RWPE2 (cell line): ENCODE measurements at places on chromosomes 11 and 22.

- no peak for DNase-seq
Measured at GRCh38 chr11:72831521-72832300, 17.5 kb downstream of the ATG16L2 start.

GRCh38 chr11:76820184-76820566 lies 37.0 kb downstream of the TSKU start:
- no peak for DNase-seq

DNA sequence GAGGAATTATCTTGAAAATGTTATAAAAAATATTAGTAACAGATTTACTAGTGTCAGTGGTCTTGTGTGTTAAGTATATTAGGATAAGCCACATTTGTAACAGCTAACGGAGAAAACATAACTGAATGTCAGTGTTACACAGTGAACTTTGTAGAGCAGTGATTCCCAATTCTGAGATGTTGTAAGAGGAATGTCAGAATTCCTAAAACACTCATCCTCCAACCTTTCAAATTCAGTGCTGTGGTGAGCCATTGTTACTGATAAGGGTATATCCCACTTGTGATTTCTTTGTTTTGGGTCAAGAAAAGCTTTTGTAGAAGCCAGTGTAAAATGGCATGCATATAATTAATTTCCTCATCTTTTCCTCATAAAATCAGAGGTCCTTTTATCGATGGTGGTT lies 61.9 kb downstream of the ARHGEF12 start:
- no peak for DNase-seq

DNA sequence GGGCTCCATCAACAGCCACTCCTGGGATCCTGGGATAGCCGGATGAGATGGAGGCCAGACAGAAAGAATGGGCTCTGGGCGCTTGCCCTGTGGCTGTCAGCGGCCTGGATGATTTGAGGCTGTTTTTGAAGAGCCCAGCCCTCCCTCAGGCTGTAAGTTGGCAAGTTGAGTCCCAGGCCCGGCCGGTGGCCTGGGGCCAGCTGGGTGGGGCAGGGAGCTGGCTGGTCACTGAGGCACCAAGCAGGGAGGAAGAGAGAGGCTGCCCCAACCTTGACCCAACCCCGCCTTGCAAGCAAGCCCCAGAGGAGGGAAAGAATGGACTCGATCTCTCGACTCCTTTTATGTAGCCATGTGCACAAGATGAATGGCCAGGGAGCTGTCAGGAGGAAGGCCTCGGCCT lies 34.9 kb downstream of the RIBC2 start:
- DNase-seq, result no peak

- DNase-seq, result no peak
Measured at GRCh38 chr11:131470216-131470925, 100.0 kb downstream of the NTM start.

- DNase-seq, result no peak
Measured at GRCh38 chr22:28594797-28595462, 84.7 kb downstream of the TTC28 start.

DNA sequence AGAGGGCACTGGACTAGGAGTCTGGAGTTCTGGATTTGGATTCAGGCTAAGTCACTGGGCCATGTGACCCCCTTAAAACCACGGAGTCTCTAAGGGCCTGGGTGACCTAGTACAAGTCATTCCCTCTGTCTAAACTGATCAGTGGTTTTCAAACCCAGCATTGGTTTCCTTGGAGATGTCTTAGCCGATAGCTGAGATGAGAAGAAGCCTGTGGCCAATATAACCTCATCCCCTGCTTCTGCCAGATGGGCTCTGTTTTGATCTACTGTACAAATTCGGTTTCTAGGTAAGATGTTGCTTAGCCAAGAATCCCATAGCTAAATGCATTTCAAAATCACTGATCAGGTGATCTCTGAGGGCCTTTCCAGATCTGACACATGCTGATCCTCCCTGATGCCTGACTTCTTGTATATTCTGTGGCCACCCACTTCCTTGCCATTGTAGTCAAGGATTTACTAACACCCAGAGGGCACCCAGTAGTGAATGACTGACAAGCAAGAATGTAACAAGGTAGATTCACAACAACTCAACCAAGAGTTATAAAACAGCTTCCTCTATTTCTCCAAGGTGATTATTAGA lies 53.1 kb downstream of the GALNT18 start:
- DNase-seq, result no peak

DNA sequence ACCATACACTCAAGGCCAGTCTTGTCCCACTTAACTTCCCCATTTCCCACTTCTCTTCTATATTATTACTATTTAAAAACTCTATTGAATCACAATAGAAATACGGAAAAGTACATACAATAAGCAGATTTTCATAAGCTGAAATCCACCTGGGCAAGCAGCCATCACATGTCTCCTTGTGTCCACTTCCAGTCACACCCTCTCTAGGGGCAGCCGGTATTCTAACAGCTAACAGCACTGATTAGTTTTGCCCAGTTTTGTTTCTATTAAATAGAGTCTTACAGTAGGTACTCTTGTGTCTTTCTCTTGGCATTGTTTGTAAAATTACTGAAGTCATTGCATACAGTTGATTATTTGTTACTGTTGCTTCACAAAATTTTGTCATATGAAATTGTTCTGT lies 37.8 kb downstream of the PPP6R3 start:
- no peak for DNase-seq

DNA sequence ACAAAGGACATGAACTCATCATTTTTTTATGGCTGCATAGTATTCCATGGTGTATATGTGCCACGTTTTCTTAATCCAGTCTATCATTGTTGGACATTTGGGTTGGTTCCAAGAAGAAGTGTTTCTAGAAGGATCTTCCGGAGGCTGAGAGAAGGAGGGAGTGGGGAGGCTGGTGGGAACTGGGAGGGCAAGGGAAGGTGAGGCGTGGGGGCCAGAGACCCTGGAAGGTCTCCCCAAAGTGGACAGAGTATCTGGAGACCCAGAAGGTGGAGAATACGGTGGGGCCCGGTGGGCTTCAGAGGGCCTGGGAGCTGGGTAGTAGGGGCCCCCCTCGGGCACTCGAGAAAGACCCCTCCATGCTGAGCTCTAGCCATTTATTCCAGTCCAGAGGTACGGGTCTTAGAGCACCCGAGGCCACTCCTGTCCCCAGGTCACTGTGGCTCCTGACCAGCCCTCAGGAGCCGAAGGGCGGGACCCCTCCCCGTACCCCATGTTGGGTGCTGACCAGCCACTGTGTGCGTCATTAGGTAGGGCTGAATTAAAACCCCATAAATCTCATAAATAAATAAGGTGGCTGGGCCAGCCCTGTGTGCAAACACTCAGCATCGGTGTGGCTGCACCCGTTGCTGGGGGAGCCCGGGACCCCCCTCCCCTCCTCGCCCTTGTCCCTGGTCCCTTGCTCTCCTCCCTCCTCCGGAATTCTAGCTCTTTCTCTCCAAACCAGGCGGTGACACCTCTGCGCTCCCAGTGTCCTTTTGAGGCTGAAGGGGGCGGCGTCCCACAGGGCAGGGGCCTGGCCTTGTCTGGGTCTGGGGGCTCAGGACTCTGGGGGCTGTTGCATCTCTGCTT lies 38.8 kb upstream of the MUC5AC start:
- no peak for DNase-seq

DNA sequence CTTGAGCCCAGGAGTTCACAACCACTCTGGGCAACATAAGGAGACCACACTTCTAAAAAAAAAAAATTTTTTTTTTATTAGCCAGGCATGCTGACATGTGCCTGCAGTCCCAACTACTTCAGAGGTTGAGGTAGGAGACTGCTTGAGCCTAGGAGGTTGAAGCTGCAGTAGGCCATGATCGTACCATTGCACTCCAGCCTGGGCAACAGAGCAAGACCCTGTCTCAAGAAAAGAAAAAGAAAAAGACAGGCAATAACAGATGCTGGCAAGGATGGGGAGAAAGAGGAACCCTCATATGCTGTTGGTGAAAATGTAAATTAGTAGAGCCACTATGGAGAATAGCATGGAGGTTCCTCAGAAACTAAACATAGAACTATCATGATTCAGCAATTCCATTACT lies 64.8 kb downstream of the PAK1 start:
- DNase-seq, result no peak

DNA sequence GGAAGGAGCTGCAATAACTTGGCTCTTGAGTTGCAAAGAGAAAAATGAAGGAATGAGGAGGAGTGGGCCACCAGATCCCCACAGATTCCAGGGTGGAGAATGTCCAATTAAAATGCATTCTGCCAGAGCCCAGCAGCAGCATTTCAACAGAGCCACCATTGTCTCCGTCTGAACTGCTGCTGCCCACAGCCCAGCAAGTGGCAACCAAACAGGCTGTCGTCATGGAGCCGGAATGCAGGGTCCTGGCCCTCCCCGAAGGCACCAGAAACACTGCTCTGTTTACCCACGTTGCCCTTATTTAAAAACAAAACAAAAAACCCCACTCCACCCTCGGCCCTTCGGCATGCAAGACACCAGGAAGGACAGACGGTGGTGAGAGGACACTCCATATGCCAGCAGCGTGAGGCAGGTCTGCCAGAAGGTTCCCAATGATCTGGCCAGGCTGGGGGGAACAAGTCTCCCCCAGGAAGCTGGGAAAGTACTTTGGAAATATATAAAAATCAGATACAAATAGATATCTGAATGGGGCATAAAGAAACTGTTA lies 32.5 kb downstream of the PLEKHA7 start:
- DNase-seq, result no peak

- DNase-seq, result no peak
Measured at GRCh38 chr11:116348226-116348625, 424.6 kb downstream of the BUD13 start.

- no peak for DNase-seq
Measured at GRCh38 chr11:87812571-87813365, 362.5 kb downstream of the RAB38 start.

DNA sequence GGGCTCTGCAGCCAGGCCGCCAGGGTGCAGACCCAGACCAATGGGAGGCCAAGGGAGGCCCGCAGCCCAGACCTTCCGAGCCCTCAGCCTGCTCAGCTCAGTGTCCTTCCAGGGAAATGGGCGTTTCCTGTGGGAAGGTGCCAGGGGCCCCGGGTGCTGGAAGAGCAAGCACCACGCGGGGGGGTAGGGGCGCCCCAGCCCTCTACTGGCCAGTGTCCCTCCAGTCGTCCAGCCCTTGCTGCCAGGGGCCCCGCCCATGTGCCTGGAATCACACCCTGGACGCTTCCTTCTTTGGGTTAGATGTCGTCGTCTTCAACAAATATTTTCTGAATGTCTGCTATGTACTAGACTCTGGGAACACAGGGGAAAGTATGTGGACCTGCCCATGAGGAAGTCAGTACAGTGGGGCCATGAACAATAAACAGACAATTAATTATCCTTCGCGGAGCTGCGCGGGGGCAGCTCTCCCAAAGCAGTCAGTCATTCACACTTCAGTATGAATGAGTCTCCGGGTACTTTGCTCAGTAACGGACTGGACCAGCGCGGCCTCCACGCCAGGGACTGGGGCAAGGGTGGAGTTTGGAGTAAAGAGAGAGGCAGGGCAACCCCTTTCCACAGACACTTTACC lies 60.2 kb downstream of the CDKN1C start:
- DNase-seq, result no peak

- no peak for DNase-seq
Measured at GRCh38 chr11:74675761-74676160, 55.5 kb downstream of the CHRDL2 start.
